H1 (cell line): ENCODE measurements at places on chromosomes 13 and 19.

GRCh38 chr19:19651076-19651475 is 7.6 kb upstream of the GMIP start:
- no peak for DNase-seq

GRCh38 chr19:41449079-41449864 is 6.3 kb downstream of the ERICH4 start:
- DNase-seq = peak; percentile 90

DNA sequence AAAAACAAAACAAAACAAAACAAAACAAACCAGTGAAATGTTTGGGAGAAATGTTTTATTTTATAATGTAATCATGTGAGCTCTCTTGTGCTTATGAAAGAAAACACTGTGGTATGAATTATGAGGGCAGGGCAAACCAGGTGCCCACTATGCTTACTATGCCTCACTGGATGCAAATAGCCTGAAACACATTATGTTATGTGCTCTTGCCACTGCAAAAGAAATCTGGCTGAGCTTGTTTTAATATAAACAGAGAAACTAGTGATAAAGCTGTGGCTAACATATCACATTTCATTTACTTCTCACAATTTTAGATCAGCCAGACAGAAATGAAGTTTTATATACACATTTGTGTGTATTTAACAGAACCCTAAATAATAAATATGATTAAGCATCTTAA is 8.7 kb upstream of the NBEA start:
- no peak for DNase-seq

GRCh38 chr13:98263841-98264240 is 86.8 kb upstream of the RNF113B start:
- DNase-seq = no peak

GRCh38 chr19:7744199-7744786 is 3.0 kb downstream of the CD209 start:
- no peak for DNase-seq

- DNase-seq = no peak
Observed at GRCh38 chr19:28294395-28294794, 918.6 kb downstream of the UQCRFS1 start.

DNA sequence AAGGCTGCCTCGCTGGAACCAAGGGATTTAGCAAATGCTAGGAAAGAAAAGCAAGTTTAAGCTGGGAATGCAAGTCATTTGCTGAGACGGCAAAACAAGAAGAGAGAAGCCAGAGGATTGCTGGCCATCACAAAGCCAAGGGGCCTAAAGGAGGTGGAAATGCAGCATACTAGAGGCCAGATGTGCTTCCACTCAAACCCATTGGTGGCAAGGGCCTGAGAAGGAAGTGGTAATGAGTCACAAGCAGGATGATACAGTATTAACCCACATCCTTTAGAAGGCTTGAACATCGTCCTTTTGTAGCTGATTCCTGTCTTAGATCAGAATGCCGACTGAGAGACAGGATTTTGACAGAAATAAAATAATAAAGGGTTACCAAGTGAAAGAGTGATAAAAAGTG is 68.2 kb downstream of the ITGBL1 start:
- DNase-seq = no peak

- DNase-seq = no peak
Observed at GRCh38 chr19:50857366-50857765, 2.7 kb downstream of the KLK3 start.

GRCh38 chr13:30998136-30999088 is 66.0 kb downstream of the TEX26 start:
- DNase-seq = no peak

DNA sequence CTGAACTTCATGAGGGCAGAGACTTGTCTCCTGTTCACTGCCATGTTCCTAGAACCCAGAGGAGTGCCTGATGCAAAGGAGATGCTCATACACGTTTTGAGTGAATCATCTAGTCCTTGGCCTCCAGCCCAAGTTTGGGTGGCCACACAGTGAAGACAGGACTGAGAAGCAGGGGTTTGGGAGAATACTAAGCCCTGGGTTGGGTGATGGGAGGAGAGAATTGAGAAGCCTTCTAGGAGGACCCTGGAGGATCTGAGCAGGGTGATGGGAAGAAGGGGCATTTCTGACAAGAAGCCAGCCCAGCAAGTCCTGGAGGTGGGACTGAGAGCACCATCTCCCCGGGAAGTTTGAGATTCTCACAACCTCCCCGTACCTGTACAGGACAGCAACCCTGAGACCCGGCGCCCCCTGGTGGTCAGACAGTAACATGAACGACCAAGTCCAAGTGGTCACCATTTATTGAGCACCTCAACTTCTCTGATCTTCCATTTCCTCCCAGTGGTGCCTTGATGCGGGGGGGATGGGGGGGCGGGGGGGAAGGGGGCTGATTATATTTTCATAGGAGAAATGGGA is 11.0 kb downstream of the CTU1 start:
- peak; percentile 89 for DNase-seq

GRCh38 chr13:75687150-75687763 is 51.1 kb downstream of the LMO7 start:
- no peak for DNase-seq

GRCh38 chr13:51524829-51525566 is 59.3 kb upstream of the WDFY2 start:
- DNase-seq = no peak

- DNase-seq = no peak
Observed at GRCh38 chr19:3655402-3656072, 28.9 kb upstream of the CACTIN start.

GRCh38 chr13:61777899-61778298 is 362.2 kb upstream of the PCDH20 start:
- DNase-seq = no peak

- DNase-seq = no peak
Observed at GRCh38 chr13:48123812-48124211, 28.9 kb upstream of the MED4 start.

DNA sequence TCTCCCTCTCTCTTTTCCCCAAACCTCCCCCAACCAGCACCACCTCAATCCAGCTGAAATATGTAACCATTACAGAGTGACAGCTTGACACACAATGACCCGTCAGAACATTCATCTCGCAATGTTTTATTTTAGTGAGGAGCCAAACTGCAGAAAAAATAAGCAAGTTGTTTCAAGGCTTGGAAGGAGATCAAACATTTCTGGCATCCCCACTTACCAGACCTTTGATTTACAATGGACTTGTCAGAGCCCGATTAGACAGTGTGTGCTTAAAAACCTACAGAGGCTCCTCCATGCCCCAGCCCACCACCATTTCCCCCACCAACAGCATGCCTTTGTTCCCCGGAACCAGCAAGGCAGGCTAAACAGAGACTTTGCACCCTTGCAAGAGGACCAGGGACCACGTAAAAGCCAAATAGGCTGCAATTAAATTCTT is 382.8 kb upstream of the ZNF507 start:
- no peak for DNase-seq

GRCh38 chr19:54928299-54928698 is 19.0 kb downstream of the NLRP7 start:
- DNase-seq = no peak
